ENCODE measurements at places on chromosomes 12 and 14. TPM values are rescaled to one million over a fixed set of nuclear protein-coding genes. Genes with fewer than 3 reads are reported as not detected.
A peak's percentile ranks its signal among the peaks of the same experiment; 100 is the strongest.

DNA sequence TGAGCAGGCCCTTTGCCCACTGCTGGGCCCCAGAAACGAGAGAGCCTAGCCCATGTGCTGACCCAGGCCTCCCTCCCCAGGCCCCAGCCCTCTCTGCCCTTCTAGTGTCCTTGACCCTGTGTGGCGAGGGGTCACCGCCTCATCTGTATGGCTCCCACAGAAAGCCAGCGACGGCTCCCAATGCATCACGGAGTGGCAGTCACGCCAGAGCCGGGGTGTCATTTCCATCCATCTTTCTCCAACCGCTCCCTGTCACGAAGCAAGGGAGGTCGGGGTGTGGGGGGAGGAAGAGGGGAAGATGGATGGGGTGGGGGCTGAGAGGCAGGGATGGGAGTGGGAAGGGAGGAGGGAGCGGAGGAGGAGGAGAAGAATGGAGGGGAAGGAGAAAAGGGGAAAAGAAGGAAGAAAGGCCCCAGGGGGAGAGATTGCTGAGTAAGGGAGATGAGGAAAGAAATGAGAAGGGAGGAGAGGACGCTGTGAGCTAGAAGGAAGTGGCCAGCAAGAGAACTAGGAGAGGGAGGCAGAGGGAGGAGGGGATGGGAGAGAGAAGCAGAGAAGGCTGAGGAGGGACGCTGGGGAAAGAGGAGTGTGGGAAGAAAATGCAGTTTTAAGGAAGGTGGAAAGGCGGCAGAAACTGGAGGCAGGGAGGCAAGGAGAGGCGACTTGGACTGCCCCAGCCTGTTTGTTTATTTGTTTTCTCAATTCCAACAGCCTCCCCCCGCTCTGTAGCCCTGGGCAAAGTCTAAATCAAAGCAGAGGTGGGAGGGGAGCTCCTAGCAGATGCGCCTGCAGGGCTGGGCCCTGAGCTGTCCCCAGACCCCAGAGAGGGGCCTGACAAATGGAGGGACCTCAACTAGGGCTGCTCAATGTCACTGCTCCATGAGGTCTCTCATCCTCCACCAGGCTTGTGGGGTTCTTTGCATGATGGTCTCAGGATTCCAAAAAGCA, 75.5 kb upstream of the LHX5 start:
- DNase-seq, result no peak

RNU6-8 gene
- not detected for total RNA-seq

METAP2 gene
- 122 TPM for total RNA-seq

PRB2 gene
- not detected for total RNA-seq

DNA sequence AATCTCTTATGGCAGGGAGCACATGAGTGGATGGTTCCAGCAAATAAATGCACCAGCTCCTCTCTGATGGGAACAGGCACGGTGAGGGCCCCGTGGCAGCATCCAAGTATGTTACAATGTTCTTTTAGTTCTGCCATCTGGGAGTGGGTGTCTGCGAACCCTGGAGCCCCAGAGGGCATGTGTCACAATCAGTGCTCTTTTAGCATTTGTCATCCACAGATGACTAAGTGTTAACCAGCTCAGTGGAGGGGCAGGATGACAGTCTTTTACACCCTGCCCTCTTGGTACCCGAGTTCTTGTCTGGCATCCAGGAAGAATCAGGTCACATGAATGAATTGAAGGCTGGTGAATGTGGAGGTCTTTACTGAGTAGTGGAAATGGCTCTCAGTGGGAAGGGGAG, 560.4 kb upstream of the FLRT2 start:
- peak; percentile 76 for DNase-seq

POP5 gene
- total RNA-seq, result 24.3 TPM

- peak; percentile 52 for DNase-seq
Measured at GRCh38 chr12:109777544-109777943, 55.7 kb downstream of the TRPV4 start.
